ENCODE measurements at places on chromosomes 5 and 9.

DNA sequence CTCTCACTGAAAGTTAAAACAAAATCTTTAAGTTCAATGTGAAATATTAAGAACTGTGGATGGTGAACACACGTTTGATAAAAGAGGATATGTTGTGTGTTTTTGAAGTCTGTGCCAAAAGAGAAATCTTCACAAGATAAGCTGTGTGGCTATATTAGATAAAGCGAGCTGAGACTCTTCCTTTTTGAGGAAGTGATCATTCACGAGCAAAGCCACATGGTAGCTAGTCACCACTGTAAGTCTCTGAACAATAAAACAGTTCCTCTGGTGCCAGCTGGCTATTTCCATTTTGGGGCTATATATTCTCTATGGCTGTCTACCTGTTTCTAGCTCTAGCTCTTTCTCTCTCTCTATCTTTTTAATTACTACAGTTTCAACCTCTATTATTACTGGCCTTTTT lies 1849.2 kb upstream of the C9orf72 start:
- no peak for DNase-seq

- no peak for DNase-seq
Observed at GRCh38 chr5:77139001-77139400, 51.9 kb upstream of the ZBED3 start.

DNA sequence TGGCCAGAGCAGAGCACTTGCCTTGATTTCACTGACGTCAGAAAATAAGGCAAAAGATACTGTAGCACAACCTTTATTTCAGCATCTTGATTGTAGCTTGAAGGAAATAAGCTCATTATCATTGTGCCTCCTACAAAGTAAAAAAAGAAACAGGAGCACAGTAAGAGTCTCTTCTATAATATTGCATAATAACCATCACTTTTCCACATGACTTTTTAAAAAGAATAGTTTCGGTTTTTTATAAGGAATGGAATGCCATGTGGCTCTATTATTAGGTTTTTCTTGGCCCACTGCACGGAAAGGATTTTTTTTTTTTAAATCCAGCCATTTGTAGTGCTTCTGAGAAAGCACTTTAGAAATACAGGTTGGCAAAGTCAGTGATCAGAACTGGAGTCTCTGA lies 655.3 kb downstream of the LRRC70 start:
- DNase-seq = no peak

GRCh38 chr9:15306068-15306756 lies 804 bp downstream of the TTC39B start:
- DNase-seq = peak; percentile 35

DNA sequence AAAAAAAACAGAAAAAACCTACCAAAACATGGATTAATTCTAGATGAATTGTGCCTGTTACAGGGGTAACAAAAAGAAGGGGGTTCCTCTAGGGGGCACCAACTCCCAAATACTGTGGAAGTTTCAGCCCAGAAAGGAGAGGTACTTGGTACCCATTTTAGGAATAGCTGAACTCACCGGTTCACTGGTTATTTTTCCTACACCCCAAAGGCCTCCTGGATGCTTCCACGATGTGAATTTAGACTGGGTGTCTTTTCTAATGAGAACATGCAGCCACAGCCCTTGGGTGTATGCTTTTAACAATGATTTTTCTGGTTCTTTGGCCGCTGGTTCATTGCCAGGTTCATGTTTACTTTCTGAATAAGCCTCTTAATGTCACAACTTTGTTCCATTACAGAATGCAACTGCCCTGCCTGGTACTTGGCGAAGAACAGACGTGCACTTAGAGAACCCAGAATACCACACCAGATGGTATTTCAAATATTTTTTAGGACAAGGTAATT lies 46.7 kb downstream of the GARNL3 start:
- no peak for DNase-seq

- no peak for DNase-seq
Observed at GRCh38 chr5:73912821-73913271, 286.9 kb downstream of the ARHGEF28 start.

Data from stimulated activated CD4-positive, alpha-beta T cell treated with anti-CD3 and anti-CD28 coated beads, Interleukin-4, amount 100 ng/mL, for 1 hour (primary cell).